Endodermal cell (in vitro differentiated cells): ENCODE measurements at places on chromosomes 16 and 17. TPM values are rescaled to one million over a fixed set of nuclear protein-coding genes. Genes with fewer than 3 reads are reported as not detected.

NUDT21 gene
- total RNA-seq: 185 and 190 TPM in 2 replicates

JUP gene
- 167 and 168 TPM in 2 replicates for total RNA-seq

SGF29 gene
- 14.9 to 16.5 TPM (median 16.1 TPM) in 3 replicates for total RNA-seq

NPIPA3 gene
- 0.70 and 3.5 TPM in 2 replicates for total RNA-seq

FHOD1 gene
- 44.4 to 56.3 TPM (median 51.7 TPM) in 3 replicates for total RNA-seq

SYCE1L gene
- total RNA-seq: 9.2 and 13.6 TPM in 2 replicates

KRTAP1-5 gene
- not detected in 2 replicates for total RNA-seq

DNA sequence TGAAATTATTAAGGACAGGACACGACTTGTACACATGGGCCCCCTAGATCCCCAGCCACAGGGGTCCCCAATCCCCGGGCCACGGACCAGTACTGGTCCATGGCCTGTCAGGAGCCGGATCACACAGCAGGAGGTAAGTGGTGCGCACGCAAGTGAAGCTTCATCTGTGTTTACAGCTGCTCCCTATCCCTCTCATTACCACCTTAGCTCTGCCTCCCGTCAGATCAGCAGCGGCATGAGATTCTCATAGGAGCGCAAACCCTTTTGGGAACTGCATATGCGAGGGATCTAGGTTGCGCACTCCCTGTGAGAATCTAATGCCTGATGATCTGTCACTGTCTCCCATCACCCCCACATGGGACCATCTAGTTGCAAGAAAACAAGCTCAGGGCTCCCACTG, 137.8 kb upstream of the ZFHX3 start:
- H3K27ac ChIP-seq: no peak overlapping the region
- H3K27me3 ChIP-seq: peaks cover 31% of the 10 kb centered on the region

DNA sequence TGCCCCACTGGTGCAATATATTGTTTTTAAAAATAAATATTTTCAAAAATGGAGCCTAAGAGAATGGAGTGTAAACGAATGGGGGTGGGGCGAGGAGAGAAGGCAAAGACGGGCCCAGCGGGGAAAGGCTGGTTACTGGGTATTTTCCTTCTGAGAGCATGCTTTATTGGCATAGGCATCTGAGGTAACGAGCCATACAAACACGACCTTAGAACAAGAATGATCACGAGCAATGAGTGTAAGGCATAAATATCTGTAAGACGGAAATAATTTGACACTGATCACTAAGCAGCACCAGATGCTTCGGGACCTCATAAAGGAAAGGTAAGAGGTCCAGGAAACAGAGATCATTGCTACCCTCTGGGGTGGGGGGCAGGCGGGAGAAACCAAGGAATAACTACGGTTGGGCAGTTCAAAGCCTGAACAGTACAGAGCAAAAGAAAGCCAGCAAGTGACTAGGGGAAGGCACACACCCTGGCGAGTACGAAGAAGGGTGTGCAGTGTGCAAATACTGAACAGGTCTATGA, 959 bp downstream of the SSH2 start:
- peak; percentile 72 for DNase-seq
- peak overlapping the region; percentile 87 for H3K27ac ChIP-seq
- H3K4me3 ChIP-seq: peak overlapping the region; percentile 97
- no peaks in the 10 kb centered on the region for H3K36me3 ChIP-seq
- H3K4me1 ChIP-seq: no peaks in the 10 kb centered on the region
